Activated naive CD8-positive, alpha-beta T cell treated with anti-CD3 and anti-CD28 coated beads, Interleukin-2, amount 50 U/mL, for 16 hours (primary cell): ENCODE measurements at places on chromosomes 11 and 22.

GRCh38 chr22:29253561-29254285 lies 14.1 kb downstream of the RHBDD3 start:
- DNase-seq = no peak

DNA sequence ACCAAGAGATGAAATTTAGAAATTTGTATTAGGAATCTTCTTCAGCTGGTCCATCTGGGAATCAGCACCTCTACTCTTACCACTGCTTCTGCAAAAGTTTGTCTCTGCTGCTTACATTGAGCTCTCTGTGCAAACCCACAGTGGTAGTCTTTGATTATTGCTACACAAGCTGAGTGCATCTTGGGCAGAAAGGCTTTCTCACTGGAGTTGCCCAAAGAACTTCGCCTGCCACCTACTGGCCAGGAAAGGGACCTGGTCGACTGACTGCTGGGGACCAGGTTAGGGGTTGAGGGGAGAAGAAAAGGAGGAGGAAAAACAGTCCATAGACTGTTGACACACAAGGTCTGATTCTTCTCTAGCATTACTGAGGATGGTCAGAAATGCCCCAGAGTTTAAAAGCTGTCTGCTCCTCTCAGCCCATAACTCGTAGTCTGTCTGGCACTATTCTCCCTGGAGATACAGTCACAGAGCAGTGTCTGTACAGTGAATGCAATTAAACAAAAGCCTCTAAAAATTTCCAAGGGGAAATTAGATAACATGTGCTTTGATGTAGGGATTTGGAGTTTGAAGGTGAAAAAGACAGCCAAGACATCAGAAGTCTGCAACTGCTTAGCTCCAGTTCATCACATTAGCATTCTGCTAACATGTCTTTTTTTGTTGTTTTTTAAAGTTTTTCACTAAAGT lies 215.0 kb upstream of the CTSC start:
- no peak for DNase-seq

GRCh38 chr11:61695917-61696316 lies 15.7 kb downstream of the DAGLA start:
- peak; percentile 85 for DNase-seq

DNA sequence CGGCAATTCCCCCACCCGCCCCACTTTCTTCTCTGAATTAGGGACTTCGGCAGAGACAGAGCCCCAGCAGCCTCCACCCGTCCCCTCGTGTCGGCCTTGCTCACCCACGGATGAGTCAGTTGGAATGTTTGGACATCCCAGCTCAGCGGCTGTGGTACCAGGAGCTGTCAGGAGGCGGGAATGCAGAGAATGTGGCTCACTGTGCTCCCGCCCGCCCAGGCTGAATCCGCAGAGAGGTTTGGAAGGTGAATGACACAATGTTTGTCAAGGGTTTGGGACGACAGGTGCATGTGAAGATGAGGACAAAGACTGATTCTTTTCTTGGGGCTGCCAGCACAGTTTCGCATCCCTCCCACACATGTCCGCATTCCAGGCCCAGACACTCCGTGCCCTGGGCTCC lies 39.6 kb downstream of the LIF start:
- DNase-seq = no peak

- no peak for DNase-seq
Observed at GRCh38 chr11:57978686-57979531, 44.8 kb upstream of the OR9Q1 start.

DNA sequence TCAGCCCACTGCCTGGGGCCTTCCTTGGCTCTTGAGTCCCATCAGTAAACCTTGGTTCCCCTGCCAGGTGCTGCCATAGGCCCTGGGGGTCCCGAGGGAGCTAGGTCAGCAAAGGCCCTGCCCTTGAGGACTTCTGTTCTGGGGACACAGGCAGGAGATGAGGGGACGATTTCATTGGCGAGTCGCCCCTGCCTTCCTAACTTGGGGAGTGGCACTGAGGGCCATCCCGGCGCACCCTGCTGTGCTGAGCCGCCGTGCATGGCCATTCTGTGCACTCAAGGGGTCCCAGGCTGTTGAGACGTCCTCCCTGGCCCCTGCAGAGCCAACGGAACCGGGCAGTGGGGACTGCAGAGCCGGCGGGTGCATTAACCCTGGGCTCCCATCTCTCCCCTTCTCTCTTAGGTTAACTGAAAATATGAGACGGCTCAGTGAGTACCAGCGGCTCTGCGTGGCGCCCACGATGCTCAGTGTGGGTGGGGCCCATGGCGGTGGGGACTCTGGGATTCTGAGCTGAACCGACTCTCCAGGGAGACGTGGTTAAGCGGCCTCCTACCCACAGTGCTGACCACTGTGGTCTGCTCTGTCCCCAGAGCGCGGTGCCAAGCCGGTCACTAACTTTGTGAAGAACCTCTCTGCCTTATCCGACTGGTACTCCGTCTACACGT lies 43.4 kb downstream of the GRAMD4 start:
- no peak for DNase-seq

GRCh38 chr11:79150966-79151365 lies 289.9 kb downstream of the TENM4 start:
- DNase-seq = no peak

DNA sequence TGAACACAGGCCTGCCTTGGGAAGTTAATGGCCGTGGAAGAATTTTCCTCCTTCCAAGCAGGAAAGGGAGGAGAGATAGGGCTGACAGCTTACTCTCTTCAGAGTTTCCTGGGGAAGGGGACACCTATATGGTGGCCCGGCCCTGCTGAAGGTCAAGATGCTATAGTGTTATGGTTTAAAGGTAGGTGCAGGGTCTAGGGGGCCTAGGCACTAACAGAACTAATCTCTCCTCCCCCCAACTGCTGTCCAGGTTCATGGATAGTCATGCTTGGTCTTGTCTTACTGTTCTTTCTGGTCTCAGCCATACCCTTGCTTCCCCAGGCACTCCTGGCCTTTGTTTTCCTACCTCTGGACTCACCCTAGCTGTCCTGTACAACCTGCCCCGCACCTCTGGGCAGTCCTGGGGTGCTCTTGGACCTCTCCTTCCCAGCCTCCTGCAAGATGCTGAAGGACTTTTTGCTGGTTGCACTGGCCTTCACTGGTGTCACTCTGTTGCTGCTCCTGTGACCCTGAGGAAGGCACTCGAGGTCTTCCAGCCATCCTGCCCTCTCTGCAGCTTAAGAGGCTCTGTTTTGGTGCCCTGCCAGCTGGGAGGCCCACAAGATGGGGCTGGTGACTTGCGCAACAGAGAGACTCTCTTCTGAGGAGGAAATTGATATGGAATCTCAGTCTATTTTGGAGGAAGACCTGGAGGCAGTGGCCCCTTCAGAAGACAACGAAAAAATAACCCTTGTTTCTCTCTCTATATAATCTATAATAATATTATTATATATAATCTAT lies 17.9 kb downstream of the SEC14L3 start:
- no peak for DNase-seq

DNA sequence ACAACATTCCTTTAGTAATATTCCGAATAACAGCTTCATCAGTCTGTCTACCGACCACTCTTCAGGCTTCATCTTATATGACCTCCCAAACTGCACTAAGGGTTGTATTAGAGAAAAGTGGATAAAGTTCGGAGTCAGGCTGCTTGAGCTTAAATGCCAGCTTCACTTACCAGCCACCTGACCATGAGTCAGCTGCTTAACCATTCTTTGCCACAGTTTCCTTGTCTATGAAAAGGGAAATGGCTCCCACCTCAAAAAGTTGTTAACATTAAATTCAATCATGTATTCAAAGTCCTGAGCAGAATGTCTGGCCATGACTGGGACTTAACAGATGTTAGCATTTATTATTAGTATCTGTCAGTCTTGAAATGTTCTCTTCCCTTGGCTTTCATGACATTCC lies 20.9 kb downstream of the LIMK2 start:
- DNase-seq = no peak

DNA sequence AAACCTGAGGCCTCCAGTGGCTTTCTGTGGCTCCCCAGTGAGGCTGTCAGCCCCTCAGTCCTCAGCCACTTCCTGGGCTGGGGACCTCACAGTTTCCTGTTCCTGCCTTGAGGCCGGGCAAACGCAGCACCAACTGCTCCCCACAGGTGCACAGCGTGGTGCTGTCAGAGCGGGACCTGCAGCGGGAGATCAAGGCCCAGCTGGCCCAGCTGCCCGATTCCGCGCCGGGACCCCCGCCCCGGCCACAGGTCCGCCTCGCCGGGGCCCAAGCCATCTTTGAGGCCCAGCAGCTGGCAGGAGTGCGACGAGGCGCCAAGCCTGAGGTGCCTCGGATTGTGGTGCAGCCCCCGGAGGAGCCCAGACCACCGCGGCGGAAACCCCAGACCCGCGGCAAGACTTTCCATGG lies 5.4 kb downstream of the TBC1D10C start:
- no peak for DNase-seq

DNA sequence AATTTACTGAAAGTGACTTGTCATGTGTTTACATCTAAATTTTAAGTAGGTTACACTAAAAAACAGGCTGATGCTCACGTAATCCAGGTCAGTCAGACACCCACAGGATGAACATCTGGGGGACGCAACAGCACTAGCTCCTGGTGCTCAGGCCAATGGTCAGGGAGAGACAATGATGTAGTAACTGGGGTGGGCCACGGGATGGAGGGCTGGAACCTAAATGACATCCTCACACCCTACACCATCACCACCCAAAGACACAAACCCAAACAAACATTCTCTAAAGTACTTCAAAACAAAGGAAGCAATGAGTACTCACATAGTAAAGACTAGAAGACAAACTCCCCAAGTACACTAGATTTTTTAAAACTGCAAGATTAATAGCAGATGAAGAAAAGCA lies 53.5 kb upstream of the SLC25A1 start:
- no peak for DNase-seq

- DNase-seq = no peak
Observed at GRCh38 chr11:64967375-64967774, 4.5 kb downstream of the MAJIN start.

- DNase-seq = no peak
Observed at GRCh38 chr22:27105142-27106025, 448.0 kb downstream of the MIAT start.

GRCh38 chr22:18035751-18036150 lies 11.4 kb upstream of the MICAL3 start:
- no peak for DNase-seq

- no peak for DNase-seq
Observed at GRCh38 chr11:114082767-114083181, 23.3 kb downstream of the ZBTB16 start.

GRCh38 chr11:98060759-98061158 lies 960.0 kb upstream of the CNTN5 start:
- DNase-seq = no peak

DNA sequence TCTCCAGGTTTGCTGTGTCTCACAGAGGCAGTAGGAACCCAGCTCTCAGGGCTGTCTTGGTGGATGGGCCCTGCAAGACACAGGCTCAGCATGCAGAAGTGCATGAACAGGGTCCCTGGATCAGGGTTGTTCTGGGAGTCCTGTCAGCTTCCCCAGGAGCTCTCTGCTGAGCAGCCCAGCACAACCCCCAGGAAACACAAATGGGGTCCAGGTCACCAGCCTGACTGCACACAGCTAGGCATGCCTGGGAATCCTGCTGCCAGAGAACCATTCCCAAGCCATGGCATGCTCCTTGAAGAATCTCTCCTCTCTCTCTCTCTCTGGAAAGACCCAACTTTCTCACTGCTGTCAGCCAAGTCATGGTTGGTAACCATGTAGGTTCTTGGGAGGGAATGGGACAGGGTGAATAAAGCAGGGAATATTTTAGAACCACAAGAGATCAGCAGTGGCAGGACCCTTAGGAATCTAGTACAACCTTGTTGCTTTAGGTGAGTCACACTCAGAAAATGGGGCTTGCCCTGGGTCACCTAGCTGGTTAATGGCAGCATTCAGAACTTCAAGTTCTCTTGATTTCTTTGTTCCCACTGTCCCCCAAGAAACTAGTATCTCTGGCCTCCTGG lies 21.4 kb downstream of the TUB start:
- DNase-seq = no peak

- no peak for DNase-seq
Observed at GRCh38 chr11:95867105-95867504, 56.8 kb downstream of the MTMR2 start.

DNA sequence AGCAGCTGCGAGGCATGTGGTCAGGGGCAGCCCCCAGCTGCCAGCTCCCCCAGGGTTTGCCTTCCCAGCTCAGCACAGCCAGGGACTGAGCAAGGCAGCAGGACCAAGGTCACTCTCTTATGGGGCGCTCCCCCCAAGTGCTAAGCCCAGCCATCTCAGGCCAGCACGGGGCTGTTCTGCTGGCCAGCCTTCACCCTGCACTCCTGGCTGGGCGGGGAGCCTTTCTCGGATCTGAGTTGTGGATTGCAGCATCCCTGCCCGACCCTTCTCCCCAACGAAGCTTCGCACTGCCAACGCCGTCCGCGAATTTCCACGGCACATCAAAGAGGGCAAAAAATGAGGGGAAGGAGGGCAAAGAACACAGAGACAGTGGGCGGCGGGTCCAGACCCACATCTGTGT lies 42.5 kb upstream of the GAL start:
- no peak for DNase-seq

GRCh38 chr22:48863965-48864528 lies 963.6 kb downstream of the BRD1 start:
- DNase-seq = no peak

DNA sequence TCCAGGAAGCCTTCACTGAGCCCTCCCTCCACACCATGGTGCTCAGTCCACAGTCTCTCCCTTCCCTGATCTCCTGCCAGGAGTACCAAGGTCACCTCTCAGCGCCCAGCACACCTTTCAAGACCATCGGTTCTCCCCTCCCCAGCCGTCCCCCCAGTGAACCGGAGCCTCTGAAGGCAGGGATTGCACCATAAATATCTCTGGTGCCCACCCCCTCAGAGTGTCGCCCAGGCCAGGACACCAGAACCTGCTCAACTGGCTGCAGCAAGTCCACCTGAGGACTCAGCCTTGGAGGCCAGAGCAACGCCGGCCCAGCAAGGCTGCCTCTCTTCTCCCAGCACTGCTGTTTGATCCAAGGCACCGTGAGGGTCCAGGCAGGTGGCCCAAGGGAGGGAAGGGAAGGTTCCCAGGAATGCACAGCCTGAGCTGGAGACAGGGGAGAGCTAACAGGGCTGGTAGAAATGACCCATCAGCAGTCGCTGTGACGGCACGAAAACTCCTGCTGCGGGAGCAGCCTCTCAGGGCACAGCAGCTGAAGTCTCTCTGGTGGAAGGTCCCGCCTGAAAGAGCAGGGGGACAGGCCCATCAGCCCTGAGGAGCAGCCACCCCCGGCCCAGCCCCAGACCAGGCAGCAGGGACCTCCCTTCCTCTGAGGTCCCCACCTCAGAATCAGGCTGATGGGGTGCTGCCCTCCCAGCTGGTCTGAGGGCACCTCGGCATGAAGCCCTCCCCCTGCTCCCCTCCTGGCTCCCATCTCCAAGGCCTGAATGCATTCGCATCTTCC lies 80.3 kb downstream of the BUD13 start:
- no peak for DNase-seq

- DNase-seq = no peak
Observed at GRCh38 chr11:71934213-71934612, 5.4 kb downstream of the RNF121 start.

GRCh38 chr11:46102843-46103242 lies 18.4 kb downstream of the PHF21A start:
- no peak for DNase-seq

- DNase-seq = no peak
Observed at GRCh38 chr11:111846063-111846462, 25.3 kb downstream of the ALG9 start.
